ENCODE measurements at places on chromosomes 4 and X.
A peak's percentile ranks its signal among the peaks of the same experiment; 100 is the strongest.

DNA sequence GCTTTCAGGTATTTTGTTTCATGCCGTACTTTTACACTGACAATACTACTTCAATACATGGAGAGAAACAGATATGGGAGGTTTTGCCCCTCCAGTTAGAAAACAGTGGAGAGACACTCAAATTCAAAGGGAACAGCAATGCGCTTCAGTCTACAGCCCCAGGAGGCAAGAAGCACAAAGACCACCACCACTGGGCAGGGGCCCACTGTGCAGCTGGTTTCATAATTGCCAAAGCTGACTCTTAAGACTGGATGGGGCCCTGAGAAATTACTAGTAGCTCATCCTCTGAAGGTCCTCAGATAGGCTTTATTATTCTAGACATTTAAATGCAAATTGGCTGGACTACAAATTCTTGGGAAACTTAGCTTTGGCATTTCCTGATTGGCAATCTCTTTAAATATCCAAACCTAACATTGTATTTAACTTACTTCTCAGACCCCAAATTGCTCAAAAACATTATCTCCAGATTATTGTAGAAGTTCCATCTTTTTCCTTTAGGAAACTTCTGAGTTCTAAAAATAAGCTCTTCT, 85.9 kb upstream of the GPR34 start:
- DNase-seq: no peak

- DNase-seq: no peak
These were observed 49.4 kb downstream of the RPS6KA3 start for GRCh38 chrX:20217271-20217670.

GRCh38 chrX:53089224-53089842, 4.6 kb upstream of the KANTR start:
- DNase-seq: no peak

- DNase-seq: no peak
These were observed 47.8 kb downstream of the ZCCHC13 start for GRCh38 chrX:74351760-74352159.

- peak; percentile 73 for DNase-seq
These were observed 46.9 kb upstream of the RHOH start for GRCh38 chr4:40149960-40150385.

GRCh38 chr4:75249739-75250138, 264.5 kb downstream of the RCHY1 start:
- no peak for DNase-seq

GRCh38 chrX:110123331-110123782, 120.4 kb downstream of the TMEM164 start:
- no peak for DNase-seq

- DNase-seq: no peak
These were observed 209.1 kb upstream of the HCCS start for GRCh38 chrX:10902001-10902400.

DNA sequence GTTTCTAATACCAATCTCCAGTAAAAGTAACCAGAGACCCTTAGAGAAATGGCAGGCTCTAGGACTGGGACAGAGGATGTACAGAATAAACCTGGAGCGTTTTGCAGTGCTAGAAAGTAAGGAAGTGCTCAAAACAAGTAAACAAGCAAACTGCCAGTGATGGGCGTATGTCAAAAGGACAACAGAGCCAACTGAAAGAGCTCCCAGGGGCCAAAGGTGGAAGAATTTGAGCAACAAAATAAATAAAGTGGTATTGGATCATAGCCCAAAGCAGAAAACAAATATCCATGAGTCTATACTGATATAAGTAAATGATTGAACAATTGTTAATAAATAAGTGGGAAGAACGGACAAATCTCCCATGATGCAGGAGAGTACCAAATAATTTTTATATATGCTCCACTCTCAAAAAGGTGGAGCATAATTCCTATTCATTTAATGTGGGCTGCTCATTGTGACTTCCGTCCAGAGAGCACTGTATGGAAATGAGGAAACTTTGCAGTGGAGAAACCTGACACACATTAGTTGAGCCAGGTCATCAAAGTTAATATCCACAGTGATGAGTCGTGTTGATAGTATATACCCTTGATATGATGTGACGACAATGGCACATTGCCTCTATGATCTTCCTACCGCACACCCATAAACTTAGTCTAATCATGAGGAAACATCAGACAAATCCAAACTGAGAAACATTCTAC, 17.8 kb upstream of the SEPTIN11 start:
- no peak for DNase-seq

DNA sequence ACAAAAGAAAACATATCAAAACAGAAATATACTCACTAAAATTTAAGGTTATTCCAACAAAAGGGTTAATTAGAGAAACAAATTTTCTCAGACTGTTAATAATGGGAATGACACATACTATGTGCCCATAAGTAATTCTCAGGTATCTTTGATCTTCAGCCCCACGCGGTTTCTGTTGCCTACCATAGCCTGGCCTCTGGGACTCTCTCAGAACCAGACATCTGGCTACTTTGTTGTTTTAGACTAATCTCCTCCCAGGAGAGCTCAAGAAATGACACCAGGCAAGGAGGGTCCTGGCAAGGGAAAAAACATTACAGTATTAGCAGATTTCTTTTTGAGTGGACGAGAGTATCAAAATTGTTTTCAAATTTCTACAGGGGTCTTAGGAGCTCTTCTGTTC, 43.7 kb downstream of the SLC10A7 start:
- no peak for DNase-seq

- DNase-seq: no peak
These were observed 212.0 kb downstream of the COMMD8 start for GRCh38 chr4:47251348-47252135.

DNA sequence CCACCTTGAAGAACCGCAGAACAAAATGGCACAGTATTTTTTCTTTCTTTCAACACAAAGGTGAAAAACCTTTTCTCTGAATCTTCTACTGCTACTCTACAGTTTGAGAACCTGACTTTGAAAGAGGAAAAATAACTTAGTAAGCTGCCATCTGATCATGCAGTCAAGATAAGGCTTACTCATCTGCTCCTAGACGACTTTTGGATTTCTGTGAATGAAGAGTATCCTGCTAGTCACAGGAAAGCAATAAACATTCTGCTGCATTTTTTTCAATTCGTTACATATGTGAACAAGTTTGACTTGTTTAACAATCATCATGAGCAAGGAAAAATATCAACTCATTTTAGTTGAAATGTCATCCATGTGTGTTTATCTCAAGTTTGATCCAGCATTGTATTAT, 25.2 kb downstream of the TIGD2 start:
- DNase-seq: no peak

DNA sequence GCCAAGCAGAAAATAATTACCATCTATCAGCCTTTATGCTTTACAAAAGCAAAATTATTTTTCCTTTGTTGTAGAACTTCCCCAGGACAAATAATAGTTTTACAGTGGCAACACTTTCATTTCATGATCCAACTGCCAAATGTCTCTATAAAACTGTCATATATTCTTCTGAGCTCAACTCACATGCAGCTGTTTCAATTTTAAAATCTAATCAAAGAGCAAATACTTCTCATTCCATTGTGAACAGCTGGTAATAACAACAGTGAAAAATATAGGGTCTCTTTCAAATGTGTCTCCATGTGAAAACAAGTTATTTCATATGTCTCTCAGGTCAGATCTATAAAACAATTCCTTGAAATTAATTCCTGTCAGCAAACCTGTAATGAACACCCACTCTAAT, 270.6 kb upstream of the SLC7A11 start:
- DNase-seq: no peak

GRCh38 chr4:144831971-144832370, 186.0 kb downstream of the HHIP start:
- no peak for DNase-seq

GRCh38 chr4:184596044-184596616, 53.1 kb downstream of the CASP3 start:
- DNase-seq: no peak

- DNase-seq: no peak
These were observed 26.4 kb downstream of the GRIA2 start for GRCh38 chr4:157246964-157247363.

- no peak for DNase-seq
These were observed 1133.9 kb downstream of the SH3BGRL start for GRCh38 chrX:82335772-82336171.

- no peak for DNase-seq
These were observed 182.6 kb downstream of the RTL9 start for GRCh38 chrX:110541266-110541665.

DNA sequence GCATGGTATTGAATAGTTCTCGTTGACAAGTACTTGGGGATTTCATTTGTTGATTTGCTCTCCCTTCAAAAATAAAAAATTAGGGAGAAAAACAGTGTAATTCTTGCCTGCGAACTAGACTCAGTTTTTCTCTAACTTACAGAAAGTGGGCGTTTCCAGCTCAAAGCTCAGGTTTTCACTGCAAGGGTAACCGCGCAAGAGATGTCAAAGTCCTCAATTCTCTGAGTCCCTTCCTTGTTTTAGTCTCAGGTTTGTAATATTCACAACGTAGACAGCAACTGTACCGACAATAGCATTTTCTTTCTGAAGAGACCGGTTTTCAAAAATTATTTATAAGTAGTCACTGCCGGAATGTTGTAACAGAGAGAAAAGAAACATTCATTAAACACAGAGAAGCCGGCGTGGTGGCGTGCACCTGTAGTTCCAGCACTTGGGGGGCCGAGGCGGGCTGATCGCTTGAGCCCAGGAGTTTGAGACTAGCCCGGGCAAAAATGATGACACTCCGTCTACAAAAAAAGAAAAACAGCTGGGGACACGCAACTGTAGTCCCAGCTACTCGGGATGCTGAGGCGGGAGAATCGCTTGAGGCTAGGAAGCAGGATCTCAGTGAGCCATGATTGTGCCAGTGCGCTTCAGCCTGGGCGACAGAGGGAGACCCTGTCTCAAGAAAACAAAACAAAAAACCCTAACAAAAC, 774 bp downstream of the ZCCHC4 start:
- DNase-seq: no peak

DNA sequence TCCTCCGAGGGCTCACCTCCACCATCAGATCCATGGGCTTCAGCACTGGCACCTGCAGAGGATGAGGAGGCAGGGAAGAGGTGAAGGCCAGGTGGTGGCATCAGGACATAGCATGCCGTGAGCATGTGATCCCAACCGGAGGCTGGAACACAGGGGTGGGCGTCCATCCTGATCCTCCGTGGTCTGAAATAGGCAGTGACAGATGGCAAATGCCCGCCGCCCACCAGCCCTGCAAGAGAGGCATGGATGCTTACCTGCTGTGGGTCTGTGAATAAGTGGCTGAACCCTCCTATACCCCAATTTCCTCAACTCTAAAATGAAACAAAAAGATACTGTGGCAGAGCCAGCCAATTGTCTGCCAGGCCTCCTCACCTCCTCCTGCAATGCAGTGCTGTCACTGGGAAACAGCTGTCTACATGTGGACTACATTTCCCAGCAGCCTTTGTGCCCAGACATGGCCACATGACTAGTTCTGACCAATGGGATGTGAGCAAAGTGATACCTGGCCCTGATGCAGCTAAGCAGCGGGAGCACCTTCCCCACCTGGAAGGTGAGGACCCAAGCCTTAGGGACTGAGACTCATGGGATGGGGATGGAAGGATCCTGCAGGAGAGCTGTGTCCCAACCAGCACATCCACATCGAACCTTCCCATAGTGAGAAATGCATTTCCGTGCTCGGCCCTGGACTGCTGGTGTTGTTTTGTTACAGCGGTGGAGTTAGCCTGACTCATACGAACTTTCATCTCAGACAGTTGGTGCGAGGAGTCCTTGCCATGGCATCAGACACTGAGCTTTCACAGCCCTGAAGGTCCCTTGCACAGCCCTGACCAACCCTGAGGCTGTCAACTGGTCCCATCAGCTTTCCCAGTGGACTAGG, 99.5 kb downstream of the PPP2R2C start:
- DNase-seq: peak; percentile 36

DNA sequence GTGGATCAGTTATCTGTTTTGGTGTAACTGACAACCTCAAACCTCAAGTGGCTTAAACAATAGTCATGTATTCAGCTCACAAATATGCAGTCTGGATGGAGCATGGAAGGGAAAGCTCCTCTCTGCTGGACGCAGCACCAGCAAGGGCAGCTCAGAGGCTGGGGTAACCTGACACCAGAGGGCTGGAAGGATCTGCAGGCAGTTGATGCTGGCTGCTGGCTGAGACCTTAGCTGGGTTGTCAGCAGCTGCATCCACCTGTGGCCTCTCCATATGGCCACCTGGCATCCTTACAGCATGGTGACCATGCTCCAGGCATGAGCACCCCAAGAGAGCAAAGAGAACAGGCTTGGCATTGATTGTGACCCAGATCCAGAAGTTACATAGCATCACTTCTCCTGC, 46.7 kb downstream of the ENPP6 start:
- DNase-seq: no peak

GRCh38 chr4:160495356-160495755, 1392.5 kb downstream of the RAPGEF2 start:
- DNase-seq: no peak

DNA sequence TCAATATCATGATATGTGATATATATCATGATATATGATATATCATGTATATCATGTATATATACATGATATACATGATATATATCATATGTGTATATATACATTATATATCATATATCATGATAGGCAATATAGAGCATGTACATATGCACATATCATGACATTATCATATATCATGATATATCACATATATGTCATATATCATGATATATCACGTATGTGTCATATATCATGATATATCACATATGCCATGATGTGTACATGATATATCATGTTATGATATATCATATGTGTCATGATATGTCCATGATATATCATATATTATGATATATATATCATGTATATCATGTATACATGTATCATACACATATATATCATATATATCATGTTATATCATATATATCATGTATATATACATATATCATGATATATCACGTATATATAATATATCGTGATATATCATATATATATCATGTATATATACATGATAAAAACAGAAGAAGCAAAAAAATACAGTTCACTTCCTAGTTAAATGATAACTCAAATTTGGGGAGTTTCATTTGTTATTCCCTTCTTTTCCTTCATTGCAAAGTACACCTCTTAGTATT, 670.1 kb upstream of the EPHA5 start:
- DNase-seq: no peak

DNA sequence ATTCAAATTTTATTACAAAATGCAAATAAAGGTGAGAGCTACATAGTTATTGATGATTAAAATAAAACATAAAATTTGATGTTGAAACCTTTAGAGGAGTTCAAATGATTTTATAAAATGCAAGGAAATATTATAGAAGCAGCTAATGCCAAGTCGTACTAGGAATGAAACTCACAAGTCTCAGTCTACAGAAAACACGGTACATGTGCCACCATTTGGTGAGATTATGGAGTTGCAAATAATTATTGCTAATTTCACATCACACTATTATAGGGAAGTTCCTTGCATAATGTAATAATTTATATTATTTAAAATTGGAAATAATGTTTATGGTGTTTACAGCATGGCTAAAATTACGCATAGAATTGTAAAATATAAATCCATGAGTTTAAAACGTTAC, 1601.7 kb upstream of the TENM3 start:
- DNase-seq: no peak

GRCh38 chr4:40840985-40841571, 91.3 kb downstream of the NSUN7 start:
- peak; percentile 91 for DNase-seq

- no peak for DNase-seq
These were observed 122.4 kb upstream of the HAND2 start for GRCh38 chr4:173652283-173652931.
